ENCODE measurements at places on chromosomes 13 and 19.

- no peak for DNase-seq
These were observed 515.0 kb upstream of the KLHL1 start for GRCh38 chr13:70623239-70623638.

DNA sequence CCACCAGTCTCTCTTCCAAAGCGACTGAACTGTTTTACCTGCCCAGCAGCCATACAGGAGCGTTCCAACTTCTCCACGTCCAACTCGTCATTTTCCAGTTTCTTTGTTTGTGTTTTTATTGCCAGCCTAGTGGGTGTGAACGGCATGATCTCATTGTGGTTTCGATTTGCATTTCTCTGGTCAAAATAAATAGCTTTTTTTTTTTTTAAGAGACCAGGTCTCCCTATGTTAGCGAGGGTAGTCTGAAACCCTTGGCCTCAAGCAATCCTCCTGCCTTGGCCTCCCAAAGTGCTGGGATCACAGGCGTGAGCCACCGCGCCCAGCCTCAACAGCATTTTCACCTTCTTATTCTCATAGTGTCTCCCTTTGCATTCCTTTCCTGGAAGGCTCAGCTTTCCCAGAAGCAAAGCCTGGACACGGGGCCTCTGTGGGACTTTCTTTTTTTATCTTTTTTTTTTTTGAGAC is 4.2 kb upstream of the JSRP1 start:
- no peak for DNase-seq

DNA sequence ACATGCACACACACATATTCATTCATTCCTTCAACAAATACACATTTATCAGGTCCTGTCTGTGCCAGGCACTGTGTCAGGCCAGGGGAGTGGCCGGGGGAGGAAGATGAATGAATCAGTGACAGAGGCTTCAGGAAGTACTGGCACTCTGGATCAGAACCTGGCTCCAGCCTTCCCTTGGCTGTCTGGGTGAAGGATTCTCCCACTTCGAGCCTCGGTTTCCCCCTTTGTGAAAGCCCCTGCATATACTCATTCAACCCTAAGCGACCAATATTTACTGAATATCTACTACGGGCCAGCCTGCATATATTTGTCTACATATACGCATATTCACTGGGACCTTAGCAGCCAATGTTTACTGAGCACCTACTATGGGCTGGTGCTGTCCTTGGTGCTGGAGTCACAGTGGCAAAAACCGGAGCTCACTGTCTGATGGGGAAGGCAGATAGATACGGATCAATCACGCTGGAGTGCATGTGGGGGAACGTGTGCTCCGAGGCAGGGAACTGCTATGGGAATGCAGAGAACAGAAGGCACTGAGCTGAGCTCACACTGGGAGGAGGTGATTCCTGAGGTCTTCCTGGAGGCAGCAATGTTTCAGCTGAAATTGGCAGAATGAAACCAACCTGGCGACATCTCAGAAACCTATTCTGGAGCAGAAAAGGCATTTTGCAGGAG is 636 bp upstream of the ZNF579 start:
- no peak for DNase-seq

- no peak for DNase-seq
These were observed 7.4 kb upstream of the KLHL26 start for GRCh38 chr19:18629166-18630088.

GRCh38 chr13:23462815-23463559 is 29.5 kb upstream of the SACS start:
- no peak for DNase-seq

- DNase-seq: no peak
These were observed 19.6 kb upstream of the KCTD4 start for GRCh38 chr13:45220403-45220802.

DNA sequence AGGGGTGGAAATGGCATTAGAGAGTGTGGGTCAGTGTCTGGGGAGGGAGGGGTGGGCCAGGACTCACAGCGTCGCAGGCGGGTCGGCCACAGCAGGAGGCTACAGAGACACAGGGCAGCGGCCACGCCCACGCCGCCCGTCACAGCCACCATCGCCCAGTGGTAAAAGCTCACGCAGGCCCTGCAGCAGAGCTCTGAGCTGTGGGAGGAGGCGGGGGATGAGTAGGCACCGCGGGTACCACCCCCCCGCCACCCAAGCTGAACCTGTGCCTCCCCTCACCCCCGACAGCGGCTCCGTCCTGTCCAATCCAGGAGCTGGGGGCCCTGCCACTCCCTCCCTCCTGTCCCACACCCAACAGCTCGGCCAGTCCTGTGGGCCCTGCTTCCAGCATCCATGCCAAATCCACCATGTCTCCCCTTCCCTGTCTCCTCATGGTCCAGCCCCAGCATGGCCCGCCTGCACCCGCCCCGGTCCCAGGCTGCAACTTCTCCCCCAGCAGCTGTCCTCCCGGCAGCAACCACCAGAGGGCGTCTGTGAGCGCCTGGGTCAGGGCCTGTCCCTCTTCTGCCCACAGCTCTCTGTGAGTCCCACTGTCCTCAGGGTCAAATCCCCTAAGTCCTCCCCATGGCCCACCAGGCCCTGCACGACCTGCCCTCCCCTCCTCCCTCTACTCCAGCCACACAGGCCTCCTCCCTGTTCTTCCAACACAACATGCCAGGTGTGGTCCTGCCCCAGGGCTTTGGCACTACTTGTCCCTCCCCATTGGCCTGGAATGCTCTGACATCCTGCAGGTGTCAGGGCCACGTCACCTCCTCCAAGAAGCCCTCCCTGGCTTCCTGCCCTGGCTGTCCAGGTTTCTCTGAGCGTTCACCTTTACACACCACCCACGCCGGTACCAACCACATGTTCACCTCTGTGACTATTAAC is 6.0 kb downstream of the TEKTIP1 start:
- DNase-seq: no peak

DNA sequence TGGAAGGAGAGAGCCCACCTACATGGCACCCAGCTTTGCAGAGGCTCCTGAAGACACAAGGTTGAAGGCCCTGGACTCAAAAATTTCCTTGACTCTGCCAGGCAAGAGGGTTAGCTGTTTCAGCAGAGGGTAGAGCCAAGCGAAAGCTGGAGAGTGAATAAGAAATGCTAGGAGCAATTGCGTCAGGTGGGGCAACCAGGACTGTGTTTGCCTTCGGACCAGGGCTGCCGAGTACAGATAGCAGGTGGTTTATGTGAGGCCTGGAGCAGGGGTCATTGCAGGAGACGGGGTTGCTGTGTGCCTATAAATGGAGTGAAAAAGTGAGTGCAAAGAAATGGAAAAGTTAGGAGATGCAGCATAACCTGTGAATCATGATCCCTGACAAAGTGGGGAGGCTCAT is 59.1 kb downstream of the IRS2 start:
- no peak for DNase-seq

GRCh38 chr13:28313579-28313978 is 175.2 kb downstream of the PAN3 start:
- DNase-seq: no peak

GRCh38 chr19:3455393-3455955 is 24.9 kb downstream of the SMIM24 start:
- DNase-seq: no peak

DNA sequence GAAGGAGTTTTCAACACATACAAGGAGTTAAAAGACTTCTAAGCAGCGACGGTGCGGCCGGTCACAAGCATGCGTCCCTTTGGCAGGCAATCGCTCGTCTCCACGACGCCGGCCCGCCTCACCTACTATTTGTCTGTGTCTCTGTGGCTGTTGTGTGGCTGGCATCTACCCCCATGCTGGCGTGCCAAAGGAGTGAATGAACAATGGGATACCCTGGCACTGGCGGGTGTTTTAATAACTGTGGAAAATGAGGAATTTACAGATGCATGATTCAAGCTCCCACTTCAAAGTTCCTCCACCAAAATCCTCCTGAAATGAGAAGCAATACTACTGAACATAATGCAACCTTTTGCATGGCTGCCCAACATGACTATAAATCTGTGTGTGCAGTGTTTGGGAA is 176.6 kb downstream of the KLF5 start:
- no peak for DNase-seq

- DNase-seq: no peak
These were observed 1127.3 kb downstream of the PCDH9 start for GRCh38 chr13:66102864-66103263.

GRCh38 chr19:8097681-8098567 is 45.4 kb downstream of the CCL25 start:
- no peak for DNase-seq

DNA sequence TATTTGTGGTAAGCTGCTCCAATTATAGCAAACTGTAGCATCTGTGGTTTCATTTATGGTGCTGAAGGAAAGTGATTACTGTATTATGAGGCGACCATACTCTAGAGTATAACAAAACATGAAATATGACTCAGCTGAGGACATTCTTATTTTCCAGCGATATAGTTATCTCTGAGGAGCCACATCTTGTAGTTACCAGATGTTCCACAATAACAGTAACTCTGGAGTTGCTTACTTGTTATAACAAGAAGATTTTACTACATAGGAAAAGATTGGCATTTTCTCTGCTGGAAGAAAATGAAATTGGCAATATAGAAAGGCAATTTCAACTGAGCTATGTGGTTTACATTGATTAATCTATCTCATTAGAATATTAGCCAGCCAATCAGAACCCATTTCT is 1634.2 kb downstream of the PCDH9 start:
- no peak for DNase-seq
